ENCODE measurements at places on chromosomes 5 and 9.

GRCh38 chr9:134381671-134382516 lies 55.6 kb downstream of the RXRA start:
- DNase-seq: no peak

- DNase-seq: no peak
Observed at GRCh38 chr9:95078939-95079338, 238.6 kb downstream of the FANCC start.

DNA sequence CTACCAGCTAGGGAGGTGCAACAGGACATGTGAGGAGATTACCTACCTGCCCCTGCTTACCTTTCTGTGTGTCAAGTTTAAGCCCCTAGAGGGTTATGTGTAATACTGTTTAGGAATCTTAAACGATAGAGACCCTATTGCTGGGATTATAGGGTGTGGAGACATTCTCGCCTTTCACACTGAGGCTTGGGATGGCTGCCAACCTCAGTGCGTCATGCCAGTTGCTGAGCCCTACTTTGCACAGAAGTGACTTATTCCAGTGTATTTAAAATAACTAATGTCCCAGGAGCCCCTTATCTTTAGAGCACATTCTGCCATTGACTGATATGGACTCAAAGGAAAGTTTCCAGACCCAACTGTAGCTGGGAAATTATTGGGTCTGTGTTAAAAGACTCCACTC lies 76.6 kb upstream of the XPA start:
- DNase-seq: no peak

GRCh38 chr9:82593501-82593900 lies 469.4 kb downstream of the RASEF start:
- DNase-seq: no peak

DNA sequence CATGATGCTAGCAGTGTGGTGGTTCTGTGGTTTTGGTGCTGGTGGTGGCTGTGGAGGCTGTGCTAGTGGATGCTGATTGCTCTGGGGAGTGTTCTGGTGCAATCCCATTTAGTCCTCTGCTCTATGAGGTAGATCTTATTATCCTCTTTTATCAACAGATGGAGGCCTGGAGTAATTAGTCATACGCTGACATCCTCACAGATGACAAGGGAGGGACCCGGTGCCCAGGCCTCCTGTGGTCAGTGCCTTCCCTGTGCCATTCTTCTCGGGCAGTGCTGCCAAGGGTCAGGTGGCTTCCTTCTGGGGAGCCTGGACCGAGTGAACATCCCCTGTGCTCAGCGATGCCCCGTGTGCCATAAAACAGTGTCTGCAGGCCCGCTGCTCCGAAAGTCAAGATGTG lies 74.5 kb downstream of the COL5A1 start:
- DNase-seq: no peak

DNA sequence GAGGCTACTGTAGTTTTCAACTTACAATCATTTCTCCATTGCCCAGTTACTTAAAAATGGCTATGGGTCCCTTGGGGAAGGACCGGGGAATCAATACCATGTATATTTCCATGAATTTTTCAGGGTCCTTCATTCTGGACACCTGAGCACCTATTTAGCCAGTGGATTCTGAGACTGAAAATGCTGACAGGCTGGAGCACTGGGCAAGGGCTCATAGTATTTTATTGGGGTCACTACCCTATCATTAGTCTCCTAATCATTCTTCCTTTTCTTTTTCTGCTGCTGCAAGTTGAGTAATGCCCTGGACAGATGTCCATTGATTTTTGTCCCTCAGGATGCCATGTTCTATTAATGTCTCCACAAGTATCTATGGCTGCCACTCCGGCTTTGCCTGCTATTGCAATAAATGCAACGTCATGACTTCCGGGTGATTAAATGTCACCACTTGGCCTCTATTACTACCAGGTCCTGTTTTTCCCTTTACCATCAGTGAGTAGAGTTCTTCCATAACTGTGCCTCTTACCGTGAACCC lies 279.3 kb upstream of the FBXL7 start:
- no peak for DNase-seq

DNA sequence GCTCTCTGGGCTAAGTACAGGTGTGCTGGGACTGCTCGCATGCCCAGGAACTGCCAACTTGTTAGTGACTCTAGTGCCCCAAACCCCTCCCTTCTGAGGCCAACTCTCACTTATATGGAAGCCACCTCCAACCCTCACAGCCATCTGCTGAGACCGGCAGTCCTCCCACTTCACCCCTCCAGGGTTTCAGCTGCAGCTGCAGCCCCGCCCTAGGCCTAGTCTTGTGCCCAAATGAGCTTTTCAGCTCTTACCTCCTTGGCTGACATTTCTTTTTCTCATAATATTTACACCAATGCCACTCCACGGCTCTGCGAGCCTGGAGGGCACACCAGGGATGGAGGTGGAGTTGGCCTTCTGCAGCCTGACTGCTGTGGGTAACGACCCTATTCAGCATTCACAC lies 166.6 kb downstream of the ROR2 start:
- DNase-seq: peak; percentile 37

GRCh38 chr5:135214897-135215616 lies 181.0 kb upstream of the PITX1 start:
- DNase-seq: peak; percentile 73

DNA sequence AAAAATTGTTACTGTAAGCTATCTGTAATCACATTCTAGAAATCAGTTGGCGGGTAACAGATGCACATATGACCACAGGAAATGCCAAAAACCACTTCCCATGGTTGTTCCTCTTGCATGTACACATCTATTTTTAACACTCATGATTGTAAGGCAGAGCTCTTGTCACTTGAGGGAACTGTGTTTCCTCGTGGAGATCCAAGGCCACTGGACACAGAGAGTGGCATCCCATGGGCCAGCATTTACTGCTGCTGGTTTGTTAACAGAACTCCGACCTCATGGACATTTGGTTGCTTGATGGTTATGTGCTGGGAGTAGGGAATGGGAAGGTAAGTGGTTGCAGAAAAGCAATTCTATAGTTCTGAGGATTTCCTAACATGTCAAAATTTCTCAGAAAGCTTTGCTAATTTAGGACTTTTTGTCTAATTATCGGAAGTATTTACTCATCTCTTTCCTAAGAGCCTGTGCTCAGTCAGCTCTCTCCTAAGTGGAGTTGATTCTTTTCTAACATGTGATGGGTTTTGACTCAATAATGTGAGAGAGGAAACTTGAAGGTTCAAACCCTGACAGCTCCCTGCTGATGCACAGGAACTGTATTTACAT lies 202.0 kb upstream of the NR3C1 start:
- DNase-seq: no peak

GRCh38 chr5:157459715-157460599 lies at the start of gene NIPAL4:
NIPAL4 (plus strand) TSS chr5:157460213; CDS start chr5:157460321, 108 bp downstream.
- DNase-seq: no peak

- DNase-seq: no peak
Observed at GRCh38 chr5:103617913-103618312, 55.3 kb upstream of the NUDT12 start.

DNA sequence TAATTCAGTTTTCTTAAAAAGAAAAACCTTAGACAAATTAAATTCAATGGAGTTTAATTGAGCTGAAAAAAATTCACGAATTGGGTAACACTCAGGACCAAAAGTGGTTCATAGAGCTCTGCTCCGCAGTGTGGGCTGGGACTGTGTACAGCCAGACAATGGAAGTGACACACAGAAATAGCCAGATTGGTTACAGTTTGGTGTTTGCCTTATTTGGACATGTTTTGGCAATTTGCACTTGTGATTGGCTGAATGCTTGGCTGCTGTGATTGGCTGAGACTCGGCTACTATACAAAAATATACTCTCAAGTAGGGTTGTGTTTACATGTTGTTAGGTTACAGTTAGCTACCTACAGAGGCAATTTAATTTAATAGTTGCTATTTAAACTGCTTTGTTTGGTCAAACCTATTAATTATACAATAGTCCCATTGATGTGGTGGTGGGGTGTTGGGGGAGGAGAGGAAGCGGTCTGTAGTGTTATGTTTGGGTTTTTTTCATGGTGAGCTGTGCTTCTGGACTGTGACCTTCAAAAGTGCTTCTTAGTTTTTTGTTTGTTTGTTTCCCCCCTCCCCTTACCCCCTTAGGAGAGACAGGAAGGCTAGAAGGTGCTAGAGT lies 95.2 kb downstream of the CNTLN start:
- no peak for DNase-seq

- no peak for DNase-seq
Observed at GRCh38 chr9:36609306-36609705, 36.6 kb downstream of the MELK start.

DNA sequence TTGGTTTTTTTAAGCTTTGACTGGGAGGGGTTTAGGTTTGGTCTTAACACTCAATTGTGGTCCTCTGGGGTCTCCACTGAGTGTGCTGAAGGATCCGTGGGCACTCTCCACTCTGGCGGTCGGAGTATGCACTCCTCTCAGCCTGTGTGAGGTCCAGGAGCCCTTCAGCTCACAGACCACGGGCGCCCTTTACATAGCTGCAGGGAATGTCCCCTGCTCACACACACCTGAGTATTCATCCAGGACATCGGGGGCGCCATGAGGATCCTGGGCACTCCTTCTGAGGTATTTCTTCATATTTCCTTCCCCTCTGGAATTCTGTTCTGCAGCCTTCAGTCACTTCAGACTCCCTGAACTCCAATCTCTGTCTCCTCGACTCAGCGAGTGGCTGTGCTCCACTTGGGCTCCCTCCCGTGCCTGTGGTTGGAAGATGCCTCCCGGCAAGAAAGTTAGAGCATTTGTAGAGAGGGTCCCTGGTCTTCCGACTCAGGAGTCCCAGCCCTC lies 12.5 kb downstream of the TRIP13 start:
- DNase-seq: no peak

DNA sequence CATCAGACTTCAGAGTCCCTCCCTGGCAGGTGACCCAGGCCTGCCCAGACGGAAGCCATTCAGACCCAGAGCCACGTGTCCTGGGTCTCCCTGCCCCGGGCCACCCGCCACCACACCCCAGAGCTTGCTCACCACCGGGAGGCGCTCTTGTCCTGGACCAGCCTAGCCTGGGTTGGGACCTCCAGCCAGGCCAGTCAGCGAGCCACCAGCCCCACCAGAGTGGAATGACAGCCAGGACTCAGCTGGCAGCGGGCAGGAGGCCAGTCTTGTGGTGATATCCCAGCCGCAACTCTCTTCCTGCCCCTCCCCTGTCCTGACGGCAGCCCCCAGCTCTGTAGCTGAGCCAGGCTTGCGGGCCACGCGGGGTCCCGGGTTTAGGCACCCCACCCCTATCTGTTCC lies 1.7 kb upstream of the PTGDS start:
- DNase-seq: peak; percentile 88

GRCh38 chr9:25742256-25742655 lies 64.0 kb upstream of the TUSC1 start:
- no peak for DNase-seq

GRCh38 chr9:37839496-37840461 lies 39.2 kb downstream of the DCAF10 start:
- DNase-seq: no peak

GRCh38 chr5:103224118-103224893 lies 34.3 kb upstream of the MACIR start:
- DNase-seq: peak; percentile 76

- DNase-seq: no peak
Observed at GRCh38 chr5:133205649-133206048, 153.8 kb downstream of the HSPA4 start.

DNA sequence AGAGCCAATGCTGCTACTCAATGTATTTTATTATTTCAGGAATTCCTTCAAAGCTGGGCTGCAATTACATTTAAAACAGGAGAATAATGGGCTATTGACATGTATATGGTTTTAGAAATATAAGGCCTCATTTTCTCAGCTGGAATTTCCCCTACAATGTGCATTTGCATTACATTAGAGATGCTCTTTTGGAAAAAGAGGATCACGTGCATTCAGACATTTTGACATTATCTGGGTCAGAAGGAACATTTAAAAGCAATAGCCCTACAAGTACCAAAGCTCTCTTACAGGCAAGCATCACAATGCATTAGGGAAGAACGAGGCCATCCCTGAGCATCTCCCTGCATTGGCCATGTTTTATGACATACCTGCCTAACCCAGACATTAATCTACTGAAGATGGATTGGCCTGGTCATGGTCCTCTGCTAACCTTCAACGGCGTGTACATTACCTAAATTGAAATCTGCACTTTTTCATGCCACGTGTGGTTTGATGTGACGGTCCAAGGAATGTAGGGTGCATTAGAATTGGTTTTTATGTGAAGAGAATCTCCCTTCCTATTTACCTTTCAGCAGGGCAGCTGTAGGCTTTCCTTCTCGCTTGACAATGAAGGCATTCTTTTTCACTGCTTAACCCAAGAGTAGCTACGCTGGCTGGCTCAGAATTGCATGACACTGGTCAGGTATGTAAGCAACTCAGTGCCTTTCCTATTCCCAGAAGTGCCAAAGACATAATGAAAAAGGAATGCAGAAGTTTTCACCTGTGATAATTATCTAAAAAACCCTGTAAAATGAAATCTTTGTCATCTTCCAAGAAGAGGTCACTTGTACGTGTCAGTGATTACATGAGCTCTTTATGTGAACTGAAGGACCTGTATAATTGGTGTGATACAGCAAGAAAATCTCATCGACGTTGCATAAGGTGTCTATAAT lies 212.3 kb upstream of the MPDZ start:
- DNase-seq: no peak

GRCh38 chr9:98168941-98169488 lies 23.4 kb downstream of the CORO2A start:
- DNase-seq: no peak

GRCh38 chr9:79208791-79209396 lies 362.9 kb upstream of the TLE4 start:
- DNase-seq: no peak

DNA sequence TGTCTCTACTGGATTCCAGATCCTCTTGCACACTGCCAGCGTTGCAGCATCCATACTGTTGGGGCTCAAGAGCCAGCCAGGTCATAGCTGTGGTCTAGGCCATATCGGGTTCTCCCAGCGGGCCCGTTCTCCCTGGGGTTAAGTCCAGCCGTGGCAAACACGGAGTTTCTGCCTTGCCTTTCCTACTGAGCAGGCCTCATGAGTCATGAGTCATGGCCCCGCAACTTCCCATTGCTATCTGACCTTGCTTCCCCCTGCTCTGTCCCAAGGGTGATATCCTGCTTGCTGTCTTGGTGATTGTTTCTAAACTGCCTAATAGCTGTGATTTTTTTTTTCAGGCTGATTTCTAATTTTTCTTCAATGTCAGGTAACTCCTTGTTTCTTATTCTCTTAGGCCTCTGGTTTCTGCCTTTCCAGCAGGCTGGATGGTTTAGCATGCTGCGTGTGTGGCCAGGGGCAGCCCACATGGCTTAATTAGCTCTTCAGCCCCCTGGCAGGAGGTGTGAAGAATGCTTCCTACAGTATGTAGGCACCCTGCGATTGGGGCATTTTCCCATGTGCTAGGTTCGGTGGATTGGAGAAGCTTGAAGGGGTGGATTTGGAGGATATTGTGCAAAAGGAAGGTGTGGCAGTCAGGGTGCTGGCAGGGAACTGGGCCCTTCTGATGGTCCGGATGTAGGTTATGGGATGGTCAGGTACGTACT lies 18.7 kb downstream of the DAPK1 start:
- peak; percentile 87 for DNase-seq

- DNase-seq: no peak
Observed at GRCh38 chr5:138824516-138824915, 50.6 kb downstream of the LRRTM2 start.
